Right ventricle myocardium superior (tissue), 1 donor: ENCODE measurements at places on chromosomes 4 and X.

DNA sequence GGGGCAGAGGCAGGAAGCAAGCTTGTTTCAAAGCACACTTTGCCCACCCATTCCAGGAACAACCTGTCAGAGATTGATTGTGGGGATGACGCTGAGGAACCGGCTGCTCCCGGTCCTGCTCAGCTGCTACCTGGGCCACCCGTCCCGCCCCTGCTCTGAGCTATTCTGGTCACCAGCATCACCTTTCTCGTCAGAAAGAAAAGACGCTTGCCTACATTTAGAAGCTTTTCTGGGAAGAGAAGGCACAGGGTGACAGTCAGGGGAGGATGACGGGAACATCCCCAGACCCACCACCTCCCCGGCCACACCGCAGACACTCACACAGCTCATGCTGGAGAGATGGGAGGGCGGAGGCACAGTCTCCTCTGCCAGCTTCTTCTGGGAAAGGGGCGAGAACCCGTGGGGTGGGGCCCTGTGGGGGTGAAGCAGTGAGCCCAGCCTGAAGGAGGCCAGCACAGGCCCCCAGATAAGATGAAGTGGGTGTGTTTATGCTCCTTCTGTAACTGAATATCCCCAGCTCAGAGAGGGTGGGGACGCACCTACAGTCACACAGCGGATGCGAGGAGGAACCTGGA lies 81.8 kb downstream of the CPZ start:
- no peak for DNase-seq

DNA sequence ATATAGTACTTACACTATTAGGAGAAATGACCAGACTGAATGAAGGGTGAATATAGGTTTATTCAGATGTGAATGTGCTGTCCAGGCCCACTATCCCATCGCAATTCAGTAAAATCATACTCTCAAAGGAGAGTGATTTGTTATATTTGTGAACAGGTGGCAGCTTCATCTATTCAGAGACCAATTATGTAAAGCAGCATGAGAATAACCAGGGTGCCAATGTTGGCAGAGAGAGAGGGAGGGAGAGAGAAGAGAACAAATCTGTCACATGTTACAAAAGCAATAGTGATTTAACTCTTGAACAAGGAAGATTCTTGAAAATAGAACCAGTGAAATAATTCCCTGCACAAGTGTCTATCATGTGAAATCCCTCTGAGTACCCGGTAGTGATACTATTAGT lies 38.9 kb upstream of the TLL1 start:
- no peak for DNase-seq

DNA sequence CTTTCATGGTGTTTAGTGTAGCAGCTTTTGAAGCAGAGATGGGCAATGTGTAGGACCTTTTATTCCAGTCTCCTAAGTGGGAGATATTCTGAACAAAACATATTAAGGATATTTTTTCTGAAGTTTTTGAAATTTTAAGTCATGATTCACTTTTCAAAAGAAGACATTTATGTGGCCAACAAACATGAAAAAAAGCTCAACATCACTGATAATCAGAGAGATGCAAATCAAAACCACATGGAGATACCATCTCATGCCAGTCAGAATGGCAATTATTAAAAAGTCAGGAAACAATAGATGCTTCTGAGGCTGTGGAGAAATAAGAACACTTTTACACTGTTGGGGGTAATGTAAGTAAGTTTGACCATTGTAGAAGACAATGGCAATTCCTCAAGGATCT lies 76.0 kb downstream of the FAT4 start:
- no peak for DNase-seq

GRCh38 chrX:115311139-115311538 lies 21.6 kb downstream of the LUZP4 start:
- DNase-seq, result no peak

GRCh38 chr4:24568425-24568824 lies 15.9 kb downstream of the DHX15 start:
- no peak for DNase-seq

- DNase-seq, result no peak
Measured at GRCh38 chr4:107006218-107006617, 29.9 kb downstream of the DKK2 start.

DNA sequence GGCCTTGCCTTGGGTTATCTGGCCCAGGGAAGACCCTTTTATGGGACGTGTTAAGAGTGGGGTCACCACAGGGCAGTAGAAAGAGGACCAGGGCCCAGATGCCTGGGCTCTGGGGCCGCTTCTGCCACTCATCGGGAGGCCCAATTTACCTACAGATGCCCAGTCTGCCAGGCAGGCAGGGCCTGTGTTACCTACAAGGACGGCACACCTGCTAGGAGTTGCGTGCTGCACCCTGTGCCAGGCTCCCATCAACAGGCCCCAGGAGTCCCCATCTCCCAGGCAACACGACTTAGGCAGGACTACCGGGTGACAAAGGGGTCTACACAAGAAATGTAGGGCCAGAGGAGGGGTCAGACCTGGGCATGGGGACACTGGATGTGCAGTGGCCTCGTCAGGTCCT lies 34.6 kb downstream of the WDR1 start:
- DNase-seq, result peak; percentile 20

- DNase-seq, result no peak
Measured at GRCh38 chrX:129608496-129608895, 46.3 kb downstream of the APLN start.
